ENCODE measurements at places on chromosomes 7 and 10.
A peak's percentile ranks its signal among the peaks of the same experiment; 100 is the strongest.

- H3K27ac ChIP-seq: no peak overlapping the region
- H3K4me3 ChIP-seq: no peak overlapping the region
- no peak for DNase-seq
- H3K36me3 ChIP-seq: no peaks in the 10 kb centered on the region
- no peaks in the 10 kb centered on the region for H3K4me1 ChIP-seq
These were observed 46.2 kb downstream of the SEC61G start for GRCh38 chr7:54712820-54713219.

GRCh38 chr7:64890761-64891362 is 12.2 kb upstream of the ZNF273 start:
- H3K36me3 ChIP-seq: no peaks in the 10 kb centered on the region
- no peak overlapping the region for H3K4me3 ChIP-seq
- peak overlapping the region; percentile 46 for H3K27ac ChIP-seq
- DNase-seq: no peak
- no peaks in the 10 kb centered on the region for H3K27me3 ChIP-seq
- H3K4me1 ChIP-seq: no peaks in the 10 kb centered on the region

DNA sequence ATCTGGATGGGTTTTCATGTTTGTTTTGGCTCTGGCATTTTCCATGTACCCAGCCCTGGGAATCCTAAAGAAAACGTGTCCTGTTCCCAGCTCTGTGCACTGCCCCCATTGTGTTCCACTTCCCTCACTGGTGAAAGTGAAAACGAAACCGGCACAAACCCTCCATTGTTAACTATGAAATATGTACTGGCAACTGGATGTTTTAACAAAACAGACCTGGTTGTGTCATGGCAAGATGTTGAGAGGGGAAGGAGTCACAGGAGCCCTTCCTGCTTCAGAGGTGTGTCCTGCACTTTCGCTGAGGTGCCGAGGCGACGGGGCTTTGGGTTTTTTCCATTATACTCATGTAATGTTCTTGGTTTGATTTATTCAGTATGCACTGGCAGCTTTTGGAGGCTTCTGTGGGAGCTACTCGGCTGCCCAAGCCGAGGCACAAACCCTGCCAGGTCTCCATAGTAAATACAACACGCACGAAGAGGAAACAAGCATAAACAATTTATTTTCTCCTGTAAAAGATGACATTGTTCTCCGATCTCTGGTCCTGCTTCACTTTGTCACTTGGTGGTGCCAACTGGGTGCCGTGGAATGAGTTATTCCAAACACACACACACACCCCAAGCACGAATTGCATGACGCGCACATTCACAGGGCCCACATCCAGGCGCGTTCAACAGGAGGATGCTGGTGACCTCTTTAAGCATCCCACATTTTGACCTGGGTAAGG is 118.2 kb downstream of the CDK6 start:
- H3K36me3 ChIP-seq: no peaks in the 10 kb centered on the region
- no peaks in the 10 kb centered on the region for H3K27me3 ChIP-seq
- peak overlapping the region; percentile 89 for H3K27ac ChIP-seq
- H3K4me3 ChIP-seq: peak overlapping the region; percentile 58
- H3K4me1 ChIP-seq: peaks cover 73% of the 10 kb centered on the region

DNA sequence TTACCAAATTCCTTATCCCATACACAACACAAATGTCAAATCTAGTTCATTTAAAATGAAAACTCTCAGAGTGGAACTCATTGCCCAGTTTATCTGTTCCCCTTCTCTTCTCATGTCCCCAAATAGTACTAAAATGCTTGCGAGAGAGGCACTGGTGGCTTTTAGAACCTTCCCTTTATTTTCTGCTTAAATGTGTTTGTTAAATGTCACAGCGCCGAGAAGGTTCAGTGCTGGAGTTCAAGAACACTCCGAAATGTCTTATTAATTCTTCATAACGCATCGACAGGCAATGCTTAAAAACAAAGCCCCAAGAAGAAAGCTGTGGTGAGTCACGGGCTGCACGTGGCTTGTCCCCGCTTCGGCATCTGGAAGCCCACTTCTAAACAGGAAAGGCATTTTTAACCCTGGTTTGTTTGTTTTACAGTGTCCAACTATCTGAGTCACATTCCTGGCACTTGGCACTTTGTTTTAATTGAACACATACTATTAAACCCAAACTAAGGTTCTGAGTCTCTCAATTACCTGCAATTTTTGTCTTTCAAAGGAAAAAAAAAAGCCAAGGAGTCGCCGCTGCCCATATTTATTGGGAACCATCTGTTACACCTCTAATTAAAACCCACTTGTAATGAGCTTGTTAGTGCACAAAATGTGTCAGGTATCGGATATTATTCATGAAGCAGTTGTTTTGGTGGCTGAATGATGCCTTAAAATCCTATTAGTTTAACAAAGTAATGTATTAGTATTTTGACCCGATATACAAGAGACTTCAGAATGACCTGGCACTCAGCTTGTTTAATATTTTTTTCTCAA is 49.9 kb upstream of the MGMT start:
- DNase-seq: no peak
- no peak overlapping the region for H3K27ac ChIP-seq
- no peaks in the 10 kb centered on the region for H3K4me1 ChIP-seq
- H3K36me3 ChIP-seq: no peaks in the 10 kb centered on the region
- no peaks in the 10 kb centered on the region for H3K27me3 ChIP-seq
- H3K4me3 ChIP-seq: no peak overlapping the region
